ENCODE measurements at places on chromosomes 12 and 14.

DNA sequence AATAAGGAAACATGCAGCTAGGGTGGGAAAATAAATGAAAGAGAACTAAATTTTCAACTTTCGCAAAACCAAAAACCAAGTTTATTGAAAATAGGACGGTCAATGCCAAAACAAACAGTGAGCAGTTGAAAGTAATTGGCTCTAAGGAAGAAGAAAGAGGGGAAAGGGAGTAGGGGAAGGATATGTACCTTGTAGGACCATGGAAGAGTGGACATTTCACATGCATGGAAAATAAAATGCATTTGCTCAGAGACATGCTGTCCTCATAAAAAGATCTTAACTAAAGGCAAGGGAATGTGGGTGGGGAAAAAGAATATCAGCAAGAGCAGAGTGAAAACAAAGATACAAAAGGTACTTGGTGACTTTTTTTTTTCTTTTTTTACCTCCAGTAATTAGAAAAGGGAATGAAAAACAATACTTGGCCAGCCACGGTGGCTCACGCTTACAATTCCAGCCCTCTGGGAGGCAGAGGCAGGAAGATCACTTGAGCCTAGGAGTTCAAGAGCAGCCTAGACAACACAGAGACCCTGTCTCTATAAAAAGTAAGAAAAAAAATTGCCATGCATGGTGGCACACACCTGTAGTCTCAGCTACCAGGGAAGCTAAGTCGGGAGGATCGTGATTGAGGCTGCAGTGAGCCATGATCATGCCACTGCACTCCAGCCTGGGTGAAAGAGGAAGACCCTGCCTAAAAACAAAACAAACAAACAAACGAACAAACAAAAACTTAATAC lies 6.6 kb downstream of the TXNDC16 start:
- no peak for DNase-seq

- no peak for DNase-seq
These were observed 1.6 kb downstream of the ZFC3H1 start for GRCh38 chr12:71661977-71662530.

DNA sequence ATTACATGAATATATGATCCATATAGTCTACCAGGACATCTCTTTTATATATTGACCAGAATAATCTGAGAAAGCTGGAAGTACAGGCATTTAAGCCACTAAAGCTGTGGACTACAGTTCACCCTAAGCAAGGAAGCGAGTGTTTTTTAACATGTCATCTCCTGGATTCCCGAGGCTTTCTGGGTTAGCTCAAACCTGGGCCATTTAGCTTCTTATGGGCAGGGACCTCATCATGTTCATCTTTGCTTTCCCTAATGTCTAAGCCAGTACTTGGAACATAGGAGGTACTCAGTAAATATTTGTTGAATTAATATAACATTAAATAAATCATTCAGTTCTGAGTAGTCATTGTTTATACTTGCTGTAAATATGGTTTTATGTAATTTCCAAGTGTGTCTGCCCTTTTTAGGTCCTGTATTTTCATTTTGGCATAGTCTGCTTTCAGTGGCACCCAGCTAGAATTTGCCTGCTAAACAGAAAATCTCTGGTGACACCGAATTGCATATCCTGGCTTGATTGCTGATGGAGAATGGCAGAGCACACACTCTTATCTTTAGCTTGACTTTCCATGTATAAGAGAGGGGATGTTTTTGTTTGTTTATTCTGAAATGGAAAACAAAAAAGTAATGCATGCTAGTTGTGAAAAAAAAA lies 344.5 kb downstream of the ZFP36L1 start:
- no peak for DNase-seq

DNA sequence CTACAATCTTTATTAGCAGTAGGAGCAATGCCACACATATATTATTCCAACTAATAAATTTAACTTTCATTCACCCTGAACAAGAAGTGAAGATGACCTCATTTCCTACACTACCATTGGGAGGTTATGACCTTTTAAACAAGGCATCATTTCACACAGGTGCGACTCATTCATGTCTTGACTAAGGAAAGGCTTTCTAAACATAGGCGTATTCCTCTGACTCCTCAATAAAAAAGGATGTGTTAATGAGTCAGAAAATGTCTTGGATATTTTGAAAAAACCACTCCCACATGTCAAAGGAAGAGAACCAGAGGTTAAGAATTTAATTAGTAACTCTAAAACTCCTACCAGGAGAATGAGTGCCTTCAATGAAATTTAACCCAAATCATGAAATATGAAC lies 115.2 kb downstream of the PRICKLE1 start:
- no peak for DNase-seq

- no peak for DNase-seq
These were observed 214.5 kb downstream of the BTG1 start for GRCh38 chr12:91931111-91931510.

DNA sequence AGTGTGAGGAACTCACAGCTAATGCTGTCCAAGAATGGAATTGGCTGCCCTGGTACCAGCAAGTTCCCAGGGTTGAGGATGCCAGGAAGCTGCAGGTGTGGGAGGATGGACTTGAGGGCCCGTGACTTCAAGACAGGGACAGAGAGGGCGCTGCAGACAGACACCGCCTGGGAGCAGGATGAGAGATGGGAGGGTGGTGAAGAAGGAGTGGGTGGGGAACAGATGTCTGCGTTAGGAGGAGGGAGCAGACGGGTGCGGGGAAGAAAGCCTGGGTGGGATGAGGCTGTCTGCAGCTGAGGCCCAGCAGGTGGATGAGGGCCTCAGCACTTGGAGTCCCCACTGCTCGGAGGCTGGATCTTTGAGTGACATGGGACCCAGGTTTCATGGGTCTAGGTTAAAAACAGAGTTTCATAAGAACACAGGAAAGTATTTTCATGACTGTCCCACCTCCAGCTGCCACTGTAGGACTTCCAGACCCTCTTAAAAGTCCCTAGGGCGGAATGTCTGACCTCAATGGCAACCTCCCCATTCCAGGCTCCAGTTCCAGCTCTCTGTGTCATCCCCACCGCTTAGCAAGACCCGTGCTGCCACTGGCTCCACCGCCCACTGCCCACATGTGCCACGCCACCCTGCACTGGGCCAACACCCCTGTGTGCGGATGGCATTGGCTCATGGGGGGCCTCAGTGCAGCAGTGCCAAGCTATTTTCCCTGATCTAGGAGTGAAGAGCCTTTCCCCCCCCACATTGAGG lies 70.3 kb upstream of the SCN8A start:
- no peak for DNase-seq

DNA sequence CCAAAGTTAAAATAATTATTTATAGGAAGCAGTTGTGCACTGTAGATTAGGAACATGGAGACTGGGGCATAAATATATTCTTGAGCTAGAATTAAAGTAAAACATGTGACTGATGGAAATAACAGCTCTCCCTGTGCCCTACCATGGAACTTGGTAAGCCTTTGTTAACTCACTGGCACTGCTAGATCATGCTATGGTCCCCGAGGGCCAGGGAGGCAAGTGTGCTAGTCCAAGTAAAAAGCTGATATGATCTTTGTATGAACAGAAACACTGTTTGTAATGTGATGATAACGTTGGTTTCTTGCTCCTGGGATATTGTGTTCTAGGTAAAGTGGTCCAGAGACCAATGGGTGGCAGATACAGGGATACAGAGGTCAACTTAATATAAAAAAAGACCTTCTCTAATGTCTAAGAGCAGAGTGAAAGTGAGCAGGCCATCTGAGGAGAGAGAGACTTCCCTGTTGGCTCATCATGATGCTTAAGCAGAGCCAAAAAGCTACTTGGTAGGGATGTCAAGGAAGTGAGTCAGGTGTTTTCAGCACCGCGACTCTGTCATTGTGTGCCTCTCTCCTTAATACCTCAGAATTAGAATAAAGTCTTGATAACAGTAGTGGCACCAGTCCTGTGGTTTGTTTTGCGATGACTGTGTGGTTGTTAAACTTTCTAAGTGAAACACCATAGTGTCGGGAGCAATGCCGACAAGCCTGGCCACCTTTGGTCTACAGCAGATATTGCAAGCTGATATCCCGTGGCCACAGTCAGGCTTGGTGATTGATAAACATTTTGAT lies 27.6 kb downstream of the BICD1 start:
- peak; percentile 11 for DNase-seq

DNA sequence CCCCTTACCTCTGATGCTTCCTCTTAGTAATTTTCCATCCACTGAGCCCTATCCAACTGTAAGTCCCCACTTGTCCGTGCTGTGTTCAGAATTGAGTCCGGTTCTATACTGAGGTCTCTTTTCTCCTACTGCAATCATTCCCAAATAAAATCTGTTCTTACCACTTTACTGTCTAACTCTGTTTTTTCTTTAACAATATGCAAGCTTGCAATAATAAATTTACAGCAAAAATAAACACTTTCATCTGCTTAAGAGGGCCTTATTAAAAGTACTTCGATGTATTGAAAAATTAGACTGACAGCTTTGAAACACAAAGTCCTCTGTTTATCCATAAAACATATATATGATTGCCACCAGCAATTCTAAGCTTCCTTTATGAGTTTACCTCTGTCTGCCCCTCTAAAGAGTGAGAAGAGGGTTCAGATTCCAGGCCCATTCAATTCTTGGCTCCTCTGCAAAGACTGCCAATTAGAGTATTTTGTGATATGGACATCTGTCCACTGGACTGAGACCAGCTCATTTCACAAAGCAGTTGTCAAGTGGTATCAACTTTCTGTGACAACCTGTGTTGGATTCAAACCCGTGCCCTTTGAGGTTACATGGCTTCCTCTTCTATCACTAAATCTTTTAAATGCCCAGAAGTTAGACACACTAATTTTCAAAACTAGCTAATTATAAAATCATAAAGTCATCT lies 39.9 kb upstream of the G2E3 start:
- no peak for DNase-seq

GRCh38 chr12:79935624-79936345 lies 888 bp upstream of the PPP1R12A start:
- no peak for DNase-seq

DNA sequence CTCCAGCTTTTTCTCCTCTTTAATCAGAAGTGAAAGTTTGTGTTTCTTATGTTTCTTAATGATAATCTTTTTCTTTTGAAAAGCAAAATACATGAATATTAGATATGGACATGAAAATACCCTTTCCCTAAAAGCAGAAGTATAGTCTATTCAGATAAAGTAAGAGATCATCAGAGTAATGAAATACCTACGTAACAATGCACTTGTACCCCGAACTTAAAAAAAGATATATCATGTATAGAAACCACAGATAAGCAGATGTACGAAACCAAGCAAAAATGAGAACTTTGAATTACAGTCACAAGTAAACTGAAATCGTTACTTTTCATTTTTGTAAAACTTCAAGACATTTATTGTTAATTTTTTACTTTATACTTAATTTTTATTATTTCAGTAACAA lies 1.5 kb upstream of the GPR65 start:
- no peak for DNase-seq

- DNase-seq: no peak
These were observed 17.4 kb upstream of the KLRF1 start for GRCh38 chr12:9809866-9810265.

DNA sequence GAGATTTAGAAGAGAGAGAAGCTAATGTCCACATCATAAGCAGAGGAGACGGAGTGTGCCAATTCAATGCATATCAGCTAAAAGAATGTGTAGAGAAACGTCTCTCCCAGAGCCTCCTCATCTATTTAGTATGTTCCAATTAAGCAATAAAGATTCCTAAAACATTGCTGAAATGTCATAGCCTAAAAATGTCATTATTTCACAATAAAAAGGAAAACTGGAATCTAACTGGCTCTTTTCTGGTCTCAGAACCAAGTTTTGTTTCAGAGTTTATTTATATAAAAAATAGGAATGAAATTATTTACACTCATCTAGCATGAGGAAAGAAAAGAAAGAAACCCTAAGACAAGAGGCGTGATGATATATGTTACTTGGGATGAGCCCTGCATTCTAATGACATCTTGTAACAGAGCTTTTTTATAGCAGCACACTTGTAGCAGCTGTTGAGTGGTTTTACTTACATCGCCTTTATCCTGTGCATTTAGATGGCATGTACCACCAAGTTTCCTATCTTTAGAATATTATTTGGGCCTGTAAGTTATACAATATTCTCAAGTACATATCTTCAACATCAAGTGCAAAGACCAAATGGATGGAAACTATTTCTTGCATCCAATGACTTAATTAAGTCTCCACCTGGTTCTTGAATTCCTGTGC lies 266.3 kb upstream of the PRKD1 start:
- no peak for DNase-seq

DNA sequence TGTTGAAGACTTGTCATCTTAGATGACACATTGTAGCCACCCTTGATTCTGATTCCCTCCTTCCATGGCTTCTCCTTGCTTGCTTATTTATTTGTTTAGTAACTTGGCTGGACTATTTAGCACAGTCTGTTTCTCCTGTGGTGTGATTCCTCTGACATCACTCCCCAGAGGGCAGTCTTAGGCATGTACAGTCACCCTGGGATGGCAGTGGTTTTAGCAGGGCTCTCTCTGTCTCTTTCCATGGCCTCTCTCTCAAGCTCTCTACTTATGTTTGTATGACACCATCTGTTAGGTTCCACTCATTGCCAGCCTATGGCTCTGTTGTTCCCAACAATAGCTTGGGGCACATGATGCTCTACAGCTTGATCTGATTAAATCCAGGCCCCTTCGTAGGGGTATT lies 158.3 kb downstream of the ADGRD1 start:
- DNase-seq: no peak

DNA sequence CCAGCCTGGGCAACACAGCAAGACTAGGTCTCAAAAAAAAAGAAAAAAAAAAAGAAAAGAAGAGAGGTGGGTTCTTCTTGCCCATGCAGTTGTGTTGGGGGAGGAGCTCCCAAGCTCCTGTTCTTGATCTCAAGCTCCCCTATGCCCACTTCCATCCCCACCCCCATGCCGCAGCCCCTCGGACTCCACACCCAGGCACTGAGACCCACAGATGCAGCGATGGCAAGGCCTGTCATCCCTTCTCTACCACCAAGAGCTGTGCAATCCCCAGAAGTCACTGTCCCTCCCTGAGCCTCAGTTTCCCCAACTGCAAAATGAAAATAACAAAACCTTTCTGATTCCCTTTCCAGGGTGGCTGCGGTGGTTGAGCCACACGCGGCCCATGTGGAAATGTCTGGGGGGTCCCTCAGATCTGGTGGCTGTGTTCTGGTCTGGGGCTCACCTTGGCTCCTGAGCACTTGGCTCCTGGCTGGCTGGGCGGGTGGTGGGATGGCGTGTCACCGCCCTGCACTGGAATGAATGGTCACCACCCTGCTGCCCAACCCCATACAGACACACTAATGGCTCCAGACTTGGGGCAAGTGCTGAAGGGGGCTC lies 22.6 kb upstream of the KIF26A start:
- DNase-seq: no peak

DNA sequence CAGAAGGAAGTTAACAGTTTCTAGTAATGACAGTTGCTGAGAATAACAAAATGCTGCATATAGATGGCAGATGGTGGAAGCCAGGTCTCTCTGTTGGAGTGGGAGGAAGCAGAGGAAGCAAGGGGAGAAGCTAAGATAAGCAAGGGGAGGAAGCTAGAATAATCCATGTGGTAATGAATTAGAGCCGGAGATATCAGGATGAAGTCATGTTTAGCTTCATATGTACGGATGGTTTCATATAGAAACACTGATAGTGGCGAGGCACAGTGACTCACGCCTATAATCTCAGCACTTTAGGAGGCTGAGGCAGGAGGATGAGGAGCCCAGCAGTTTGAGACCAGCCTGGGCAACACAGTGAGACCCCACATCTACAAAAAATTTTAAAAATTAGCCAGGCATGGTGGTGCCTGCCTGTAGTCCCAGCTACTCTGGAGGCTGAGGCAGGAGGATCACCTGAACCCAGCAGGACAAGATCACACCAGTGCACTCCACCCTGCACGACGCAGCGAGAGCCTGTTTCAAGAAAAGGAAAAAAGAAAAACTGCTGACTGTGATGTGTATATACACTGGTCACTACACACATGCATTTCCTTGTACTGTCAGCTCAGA lies 49.2 kb downstream of the ANAPC7 start:
- DNase-seq: no peak

- DNase-seq: no peak
These were observed 648.1 kb downstream of the BCL11B start for GRCh38 chr14:98623788-98624415.

Measured in activated CD4-positive, alpha-beta T cell treated with anti-CD3 and anti-CD28 coated beads, Interleukin-2, amount 50 U/mL, for 1 hour (primary cell).